ENCODE measurements at places on chromosomes 4 and X.

DNA sequence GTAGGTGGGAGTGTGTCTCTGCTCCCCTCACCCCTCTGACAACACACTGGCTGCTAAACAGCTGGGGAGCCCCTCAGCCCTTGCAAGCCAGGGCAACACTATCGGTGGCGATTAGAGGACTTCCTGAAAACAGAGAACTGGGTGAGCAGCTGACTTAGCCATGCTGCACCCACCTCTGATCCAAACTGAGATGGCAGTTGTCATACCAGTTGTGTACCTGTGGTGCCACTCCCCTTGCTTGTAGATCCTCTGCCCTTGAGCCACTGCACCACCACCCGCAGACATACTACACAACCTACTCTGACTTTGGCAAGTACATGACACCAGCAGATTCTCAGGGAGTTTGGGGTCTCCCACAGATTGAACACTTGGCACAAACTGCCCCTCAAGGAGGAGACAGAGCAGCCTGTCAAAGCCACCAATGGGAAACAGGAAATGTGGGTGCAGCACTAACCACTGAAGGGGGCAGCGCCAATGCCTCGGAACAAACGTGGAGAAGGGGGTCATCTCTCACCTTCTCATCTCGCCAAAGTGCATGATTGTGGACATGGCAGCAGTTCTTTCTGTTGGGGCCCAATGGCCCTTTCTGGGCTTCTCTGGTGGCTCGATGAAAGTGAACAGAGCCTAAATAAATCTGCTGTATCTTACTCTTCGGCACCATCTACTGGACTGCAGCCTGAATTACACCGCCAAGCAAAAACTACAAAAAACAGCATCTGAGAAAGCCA is 119.8 kb downstream of the NEK1 start:
- no peak for DNase-seq

GRCh38 chr4:113760094-113760794 is 1.3 kb downstream of the CAMK2D start:
- no peak for DNase-seq

- no peak for DNase-seq
These were observed 12.4 kb upstream of the CTBP1 start for GRCh38 chr4:1261107-1261928.

GRCh38 chr4:99219479-99219878 is 433 bp upstream of the ADH6 start:
- DNase-seq = no peak

GRCh38 chr4:15912961-15913630 is 25.4 kb downstream of the FGFBP1 start:
- no peak for DNase-seq

- no peak for DNase-seq
These were observed 83.2 kb upstream of the ARHGAP24 start for GRCh38 chr4:85391589-85392410.

DNA sequence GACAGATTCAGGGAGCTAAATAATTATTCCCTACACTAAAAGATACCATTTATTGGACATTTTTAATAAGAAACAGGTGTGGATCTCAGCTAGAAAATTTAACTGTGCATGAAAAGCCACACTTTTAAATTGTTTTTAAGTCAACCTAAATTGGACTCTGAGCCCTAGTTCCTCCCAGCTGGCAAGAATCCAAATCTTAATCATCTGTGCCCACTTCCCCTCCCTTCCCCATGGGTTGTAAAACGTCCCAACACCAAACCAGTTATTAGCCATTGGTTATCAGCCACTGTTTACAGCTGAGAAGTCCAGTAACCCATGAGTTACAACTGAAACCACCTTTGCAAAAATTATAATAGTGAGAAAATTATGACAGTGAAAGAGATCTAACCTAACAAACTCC is 125.6 kb upstream of the S100G start:
- no peak for DNase-seq

GRCh38 chr4:77595364-77595973 is 10.2 kb upstream of the CXCL13 start:
- no peak for DNase-seq

GRCh38 chr4:168309781-168310180 is 8.8 kb downstream of the DDX60 start:
- DNase-seq = no peak

- DNase-seq = no peak
These were observed 555 bp upstream of the SPP1 start for GRCh38 chr4:87974856-87975462.

GRCh38 chr4:106172861-106173260 is 143.1 kb downstream of the TBCK start:
- no peak for DNase-seq

- no peak for DNase-seq
These were observed 133.9 kb downstream of the TET2 start for GRCh38 chr4:105280338-105281123.

DNA sequence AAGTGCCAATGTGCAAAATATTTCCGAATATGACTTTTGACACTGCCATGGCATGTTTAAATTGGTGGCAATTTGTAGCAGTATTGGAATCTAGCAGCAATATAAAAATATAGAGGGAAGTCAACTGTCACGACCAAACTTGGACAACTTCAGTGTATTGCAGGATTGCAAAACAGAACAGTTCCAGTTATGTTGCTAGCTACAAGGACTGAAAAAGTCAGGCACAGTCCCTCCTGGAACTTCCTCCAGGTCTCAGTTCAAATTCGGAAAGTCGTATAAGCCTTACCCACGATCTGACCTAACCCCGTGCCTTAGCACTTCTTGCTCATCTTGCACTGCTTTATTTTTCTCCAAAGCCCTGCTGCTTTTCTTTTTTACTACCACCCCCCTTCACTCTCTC is 390.0 kb upstream of the GALNT7 start:
- DNase-seq = no peak

DNA sequence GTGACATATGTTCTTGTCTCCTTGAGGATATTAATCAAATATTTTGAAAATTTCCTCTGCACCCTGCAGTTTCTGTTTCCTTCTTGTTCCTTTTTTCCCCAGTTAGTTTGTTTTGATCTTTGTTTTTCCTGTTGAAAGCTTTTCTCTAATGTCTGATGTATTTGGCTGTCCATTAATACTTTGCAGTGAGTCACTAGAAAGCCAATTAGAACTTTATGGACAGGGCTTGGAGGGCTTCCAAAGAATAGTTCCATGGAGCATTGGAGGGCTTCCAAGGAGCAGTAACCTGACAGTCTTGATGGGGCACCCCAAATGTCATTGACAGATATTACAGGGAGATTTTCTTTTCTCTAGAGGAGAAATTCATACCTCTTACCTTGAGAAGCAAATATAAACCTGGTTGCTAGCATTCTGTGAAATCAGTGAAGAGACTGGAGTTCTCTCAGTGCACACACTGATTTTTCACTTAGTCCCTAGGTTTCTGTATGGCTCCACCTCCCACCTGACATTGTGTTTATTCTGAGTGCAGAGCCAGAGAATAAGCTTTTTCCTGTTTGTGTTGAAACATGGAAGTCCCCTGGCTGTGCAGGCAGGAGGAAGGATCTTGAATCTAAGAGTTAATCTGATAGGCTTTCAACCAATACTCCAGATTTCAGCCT is 26.5 kb downstream of the SPARCL1 start:
- DNase-seq = no peak

GRCh38 chr4:133233922-133234321 is 84.8 kb downstream of the PCDH10 start:
- no peak for DNase-seq

DNA sequence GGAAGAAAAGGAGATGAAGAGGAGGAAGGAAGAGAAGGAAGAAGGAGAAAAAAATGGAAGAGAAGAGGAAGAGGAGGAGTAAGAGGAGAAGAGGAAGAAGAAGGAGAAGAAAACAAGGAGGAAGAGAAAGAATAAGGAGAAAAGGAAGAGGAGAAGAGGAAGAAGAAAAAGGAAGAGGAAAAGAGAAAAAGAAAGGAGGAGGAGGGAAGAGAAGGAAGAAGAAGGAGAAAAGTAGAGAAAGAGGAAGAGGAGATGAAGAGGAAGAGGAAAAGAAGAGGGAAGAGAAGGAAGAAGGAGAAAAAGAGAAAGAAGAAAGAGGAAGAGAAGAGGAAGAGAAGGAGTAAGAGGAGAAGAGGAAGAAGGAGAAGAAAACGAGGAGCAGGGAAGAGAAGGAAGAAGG is 11.8 kb upstream of the LEF1 start:
- no peak for DNase-seq

GRCh38 chr4:6085028-6085690 is 66.9 kb upstream of the C4orf50 start:
- no peak for DNase-seq

- DNase-seq = no peak
These were observed 5.3 kb upstream of the SMIM10 start for GRCh38 chrX:134985479-134985878.

GRCh38 chr4:176601124-176601523 is 191.6 kb downstream of the VEGFC start:
- no peak for DNase-seq

DNA sequence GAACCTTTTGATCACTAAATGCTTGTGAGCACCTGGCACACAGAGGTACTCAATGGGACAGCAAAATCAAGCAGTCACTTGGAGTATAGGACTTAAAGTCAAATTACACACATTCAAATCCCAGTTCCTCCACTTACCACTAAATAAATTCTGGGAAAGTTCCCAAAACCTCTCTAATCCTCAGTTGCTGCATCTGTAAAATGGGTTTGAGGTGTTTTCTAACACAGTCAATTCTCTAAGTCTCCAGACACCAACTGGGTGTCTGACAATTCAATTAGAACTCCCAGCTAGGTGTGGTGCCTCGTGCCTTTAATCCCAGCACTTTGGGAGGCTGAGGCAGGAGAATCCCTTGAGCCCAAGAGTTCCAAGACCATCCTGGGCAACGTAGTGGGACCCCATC is 19.0 kb downstream of the QDPR start:
- DNase-seq = no peak

DNA sequence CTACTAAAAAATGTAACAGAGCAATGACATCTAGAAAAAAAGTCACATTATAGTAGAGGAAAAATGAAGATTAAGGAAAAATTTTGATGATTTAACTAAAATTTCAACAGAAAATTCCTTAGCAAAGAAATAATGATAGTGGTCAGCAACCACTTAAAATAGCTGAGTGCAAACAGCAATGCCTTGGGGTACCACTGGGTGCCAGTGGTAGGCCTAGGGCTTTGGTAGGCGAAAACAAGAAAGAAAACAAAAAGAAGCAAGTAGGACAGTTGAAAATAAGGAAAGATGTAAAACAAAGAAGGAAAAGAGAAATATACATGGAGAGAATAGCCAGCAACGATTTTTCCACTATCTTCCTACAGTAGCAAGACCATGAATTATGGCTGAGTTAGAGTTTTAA is 313.5 kb upstream of the IRS4 start:
- no peak for DNase-seq

- no peak for DNase-seq
These were observed 347.6 kb downstream of the SPOCK3 start for GRCh38 chr4:166886718-166887117.

GRCh38 chr4:168124008-168124641 is 31.8 kb downstream of the ANXA10 start:
- DNase-seq = no peak

GRCh38 chrX:43551590-43551989 is 104.5 kb upstream of the MAOA start:
- no peak for DNase-seq

DNA sequence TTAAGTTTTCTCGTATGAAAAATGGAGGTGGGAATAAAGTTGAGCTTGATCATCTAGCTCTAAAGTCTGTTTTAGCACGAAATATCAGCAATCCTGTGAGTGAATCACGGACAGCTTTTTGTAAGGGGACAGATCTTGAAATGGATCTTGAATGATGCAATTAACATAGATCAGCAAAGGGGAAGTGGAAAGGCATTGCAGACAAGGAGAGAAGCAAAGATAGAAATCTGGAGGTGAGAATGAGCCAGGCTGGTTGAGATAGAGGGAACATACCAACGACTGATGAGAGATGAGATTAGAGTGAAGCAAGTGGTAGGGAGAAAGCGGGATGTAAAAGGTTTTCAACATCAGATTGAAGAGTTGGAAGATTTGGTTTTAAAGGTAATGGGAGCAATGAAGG is 4.6 kb upstream of the DGKK start:
- no peak for DNase-seq

DNA sequence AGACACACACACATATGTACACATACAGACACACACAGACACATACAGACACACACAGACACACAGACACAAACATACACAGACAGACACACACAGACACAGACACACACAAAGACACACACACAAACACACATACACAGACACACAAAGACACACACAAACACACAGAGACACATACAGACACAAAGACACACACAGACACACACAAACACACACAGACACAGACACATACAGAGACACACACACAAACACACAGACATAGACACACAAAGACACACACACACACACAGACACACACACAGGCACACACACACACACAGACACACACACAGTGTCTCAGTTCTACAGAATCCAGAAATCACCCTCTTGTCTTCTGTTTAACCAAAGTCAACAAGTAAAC is 280.7 kb downstream of the ASMT start:
- DNase-seq = no peak

Data from activated CD4-positive, alpha-beta T cell treated with anti-CD3 and anti-CD28 coated beads for 24 hours (primary cell).